ENCODE measurements at places on chromosomes 4 and X. TPM values are rescaled to one million over a fixed set of nuclear protein-coding genes. Genes with fewer than 3 reads are reported as not detected.

Gene SLC25A4
- 42.1 TPM for total RNA-seq

- H3K4me3 ChIP-seq: no peak overlapping the region
- H3K27me3 ChIP-seq: no peaks in the 10 kb centered on the region
- peaks cover 79% of the 10 kb centered on the region for H3K36me3 ChIP-seq
- no peak for DNase-seq
These were observed 31.7 kb downstream of the HSD17B11 start for GRCh38 chr4:87359258-87359657.

- H3K36me3 ChIP-seq: 0 out of 2 replicates have a peak, but pooled peaks cover 2% of the 10 kb centered on the region
These were observed 2.3 kb upstream of the ZCCHC4 start for GRCh38 chr4:25310066-25310802.

Gene MAGEA2B
- not detected for total RNA-seq

- DNase-seq: no peak
- H3K27me3 ChIP-seq: no peaks in the 10 kb centered on the region
- no peak overlapping the region for H3K4me3 ChIP-seq
- H3K4me1 ChIP-seq: peaks cover 9% of the 10 kb centered on the region
- no peaks in the 10 kb centered on the region for H3K36me3 ChIP-seq
These were observed 16.7 kb downstream of the TMSB4X start for GRCh38 chrX:12991575-12991974.

GRCh38 chrX:46665232-46666152 lies 91.9 kb downstream of the CHST7 start:
- DNase-seq: no peak
- H3K27me3 ChIP-seq: no peaks in the 10 kb centered on the region
- no peak overlapping the region for H3K27ac ChIP-seq
- H3K4me1 ChIP-seq: no peaks in the 10 kb centered on the region
- no peak overlapping the region for H3K4me3 ChIP-seq

GRCh38 chr4:138602664-138603063 lies 360.5 kb upstream of the SLC7A11 start:
- no peak for DNase-seq
- H3K27me3 ChIP-seq: no peaks in the 10 kb centered on the region
- no peak overlapping the region for H3K27ac ChIP-seq
- no peaks in the 10 kb centered on the region for H3K4me1 ChIP-seq

Gene GPM6B
- total RNA-seq: not detected

- H3K36me3 ChIP-seq: no peaks in the 10 kb centered on the region
- no peak for DNase-seq
- H3K4me3 ChIP-seq: no peak overlapping the region
- no peaks in the 10 kb centered on the region for H3K4me1 ChIP-seq
- H3K27me3 ChIP-seq: no peaks in the 10 kb centered on the region
- H3K27ac ChIP-seq: no peak overlapping the region
These were observed 260.3 kb upstream of the TENM3 start for GRCh38 chr4:181982856-181983255.

- H3K4me1 ChIP-seq: peaks cover 40% of the 10 kb centered on the region
- DNase-seq: no peak
- H3K36me3 ChIP-seq: no peaks in the 10 kb centered on the region
- H3K27ac ChIP-seq: no peak overlapping the region
- H3K27me3 ChIP-seq: no peaks in the 10 kb centered on the region
- H3K4me3 ChIP-seq: no peak overlapping the region
These were observed 15.5 kb upstream of the HSD17B11 start for GRCh38 chr4:87406462-87406861.

DNA sequence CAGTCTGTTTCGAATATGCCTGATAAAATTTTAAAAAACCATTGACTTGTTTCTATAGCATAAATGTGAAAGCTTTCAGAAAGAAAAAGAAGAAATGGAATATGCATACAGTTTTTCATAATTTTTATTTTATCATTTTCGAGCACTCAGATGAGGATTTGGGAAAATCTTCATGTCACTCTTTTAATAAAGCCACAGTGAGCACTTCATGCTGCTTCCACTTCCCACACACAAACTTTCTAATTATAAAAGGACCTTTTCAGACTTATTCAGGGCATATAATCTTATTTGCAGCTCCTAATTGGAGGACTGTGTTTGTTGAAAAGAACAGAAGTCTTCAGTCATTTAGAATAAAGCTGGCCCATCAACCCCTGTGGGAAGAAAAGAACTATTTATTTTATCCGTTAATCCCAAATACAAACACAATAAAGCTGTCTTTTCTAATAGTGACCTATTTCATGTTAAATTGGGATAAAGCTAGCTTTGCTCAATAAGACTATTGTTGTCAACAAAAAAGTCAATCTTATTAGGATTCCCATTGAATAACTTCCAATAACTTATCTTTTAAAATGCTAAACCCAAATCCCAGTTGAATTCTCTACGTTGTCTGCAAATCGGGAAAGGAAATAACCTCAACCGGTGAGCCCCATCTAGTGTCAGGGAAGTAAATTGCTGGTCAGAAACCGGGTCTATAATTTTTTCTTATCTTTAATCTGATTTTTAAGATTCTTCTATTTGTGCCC lies 211.5 kb downstream of the PDGFRA start:
- no peak overlapping the region for H3K4me3 ChIP-seq
- no peaks in the 10 kb centered on the region for H3K4me1 ChIP-seq
- H3K27me3 ChIP-seq: no peaks in the 10 kb centered on the region
- DNase-seq: no peak

GRCh38 chr4:25351777-25352416 lies 25.2 kb upstream of the ANAPC4 start:
- DNase-seq: no peak
- no peaks in the 10 kb centered on the region for H3K27me3 ChIP-seq
- no peaks in the 10 kb centered on the region for H3K4me1 ChIP-seq
- H3K36me3 ChIP-seq: no peaks in the 10 kb centered on the region
- no peak overlapping the region for H3K4me3 ChIP-seq

Gene CHRDL1
- not detected for total RNA-seq

- no peaks in the 10 kb centered on the region for H3K4me1 ChIP-seq
- no peaks in the 10 kb centered on the region for H3K36me3 ChIP-seq
- H3K27ac ChIP-seq: no peak overlapping the region
- H3K27me3 ChIP-seq: no peaks in the 10 kb centered on the region
- no peak for DNase-seq
These were observed 64.2 kb upstream of the S100G start for GRCh38 chrX:16585486-16586376.

Gene PDLIM5
- total RNA-seq: 52.8 TPM

DNA sequence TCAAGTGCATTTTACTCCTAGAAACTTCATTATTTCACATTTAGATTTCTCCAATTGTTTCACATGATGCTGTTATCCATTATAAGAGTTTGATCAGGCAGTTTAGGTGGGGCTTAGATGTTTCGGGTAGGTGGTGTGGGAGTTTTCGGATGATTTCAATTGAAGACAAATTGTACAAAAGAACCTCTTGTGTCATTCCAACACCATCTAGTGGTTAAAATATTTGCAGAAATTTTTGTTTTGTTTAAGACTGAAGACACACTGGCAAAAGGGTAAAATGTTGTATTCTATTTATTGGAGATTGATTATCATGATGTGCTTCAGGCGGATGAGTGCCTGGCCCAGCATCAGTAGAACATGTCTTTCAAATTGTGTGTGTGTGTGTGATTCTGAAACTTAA lies 212.7 kb downstream of the SH3BGRL start:
- no peak for DNase-seq
- H3K4me3 ChIP-seq: no peak overlapping the region
- no peaks in the 10 kb centered on the region for H3K36me3 ChIP-seq
- H3K27ac ChIP-seq: no peak overlapping the region
- no peaks in the 10 kb centered on the region for H3K27me3 ChIP-seq

Gene SMIM31
- total RNA-seq: not detected

Gene STK32B
- total RNA-seq: not detected

DNA sequence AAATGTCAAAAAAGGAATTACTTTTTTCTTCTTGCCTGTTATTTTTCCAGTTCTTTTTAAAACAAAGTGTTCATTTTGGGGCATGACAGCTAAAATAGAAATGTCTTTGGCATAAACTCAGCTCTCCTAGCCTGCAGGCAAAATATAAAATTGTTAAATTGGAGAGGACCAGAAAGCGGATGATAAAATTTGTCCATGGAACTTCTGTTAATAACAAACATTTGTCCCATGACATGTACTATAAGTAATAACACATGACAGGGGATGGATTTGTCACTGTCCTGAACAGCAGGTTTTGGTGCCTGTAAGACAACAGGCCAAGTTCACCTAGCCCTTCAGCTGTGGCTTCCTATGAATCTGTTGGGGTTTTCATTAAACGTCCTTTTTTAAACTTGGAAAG lies 184.0 kb upstream of the TTC29 start:
- no peak overlapping the region for H3K27ac ChIP-seq
- H3K36me3 ChIP-seq: no peaks in the 10 kb centered on the region

DNA sequence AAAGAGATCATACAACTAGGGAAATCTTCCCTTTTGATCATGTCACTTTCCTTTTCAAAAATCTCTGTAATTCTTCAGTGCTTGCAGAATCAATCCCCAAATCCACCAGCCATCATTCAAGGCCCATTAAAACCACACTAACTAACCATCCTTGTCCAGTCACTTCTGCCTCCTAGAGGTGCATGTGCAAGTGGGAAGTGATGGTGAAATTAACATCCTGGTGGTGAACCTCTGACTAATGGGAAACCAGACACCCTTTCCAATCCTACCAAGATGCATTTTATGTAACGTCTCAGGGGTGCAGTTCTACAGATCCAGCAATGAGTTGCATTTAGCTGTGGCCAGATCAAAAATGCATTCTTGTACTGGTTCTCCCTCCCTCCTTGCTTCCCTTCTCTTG lies 341.8 kb downstream of the RAPGEF2 start:
- H3K27ac ChIP-seq: no peak overlapping the region
- H3K27me3 ChIP-seq: no peaks in the 10 kb centered on the region
- H3K36me3 ChIP-seq: no peaks in the 10 kb centered on the region
- no peak for DNase-seq
- H3K4me1 ChIP-seq: peaks cover 6% of the 10 kb centered on the region

Gene ASB11
- not detected for total RNA-seq

Gene MTNR1A
- not detected for total RNA-seq

- peaks cover 8% of the 10 kb centered on the region for H3K4me1 ChIP-seq
- no peak for DNase-seq
- no peak overlapping the region for H3K4me3 ChIP-seq
- no peaks in the 10 kb centered on the region for H3K27me3 ChIP-seq
- no peaks in the 10 kb centered on the region for H3K36me3 ChIP-seq
- H3K27ac ChIP-seq: no peak overlapping the region
These were observed 51.7 kb downstream of the RAB28 start for GRCh38 chr4:13432453-13432852.

Gene FGF13
- total RNA-seq: 0.84 TPM
